ENCODE measurements at places on chromosomes 13 and 19.

- no peak for DNase-seq
Observed at GRCh38 chr13:107937848-107938247, 277.5 kb downstream of the LIG4 start.

- DNase-seq: no peak
Observed at GRCh38 chr19:39196860-39197562, at the start of gene NCCRP1. NCCRP1 (plus strand) TSS chr19:39196964; CDS start chr19:39196983, 19 bp downstream.

DNA sequence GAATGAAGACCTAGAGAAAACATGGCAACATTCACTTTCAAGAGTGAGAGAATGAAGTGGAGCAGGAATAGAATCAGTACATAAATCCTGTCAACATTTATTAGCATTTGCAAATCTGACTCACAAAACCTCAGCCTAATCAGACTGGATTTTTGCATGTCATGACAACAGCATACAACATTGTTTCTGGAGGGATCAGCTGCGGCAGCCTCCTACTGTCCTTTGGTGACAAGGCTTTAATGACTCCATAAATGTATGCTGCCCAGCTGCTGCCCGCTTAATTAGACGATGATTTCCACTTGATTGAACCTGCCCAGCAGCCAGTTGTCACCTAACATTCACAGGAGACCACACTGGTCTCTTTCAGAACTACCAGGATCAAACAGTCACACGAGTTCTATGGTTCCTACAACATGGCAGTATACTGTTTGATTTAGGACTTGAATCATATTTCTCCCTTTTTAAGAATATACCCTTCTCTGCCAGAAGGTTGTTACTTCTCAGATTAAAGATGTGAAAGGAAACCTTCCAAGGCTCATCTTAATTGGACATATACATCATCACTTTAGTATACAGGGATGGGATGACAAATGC is 9.3 kb downstream of the EBPL start:
- DNase-seq: no peak

DNA sequence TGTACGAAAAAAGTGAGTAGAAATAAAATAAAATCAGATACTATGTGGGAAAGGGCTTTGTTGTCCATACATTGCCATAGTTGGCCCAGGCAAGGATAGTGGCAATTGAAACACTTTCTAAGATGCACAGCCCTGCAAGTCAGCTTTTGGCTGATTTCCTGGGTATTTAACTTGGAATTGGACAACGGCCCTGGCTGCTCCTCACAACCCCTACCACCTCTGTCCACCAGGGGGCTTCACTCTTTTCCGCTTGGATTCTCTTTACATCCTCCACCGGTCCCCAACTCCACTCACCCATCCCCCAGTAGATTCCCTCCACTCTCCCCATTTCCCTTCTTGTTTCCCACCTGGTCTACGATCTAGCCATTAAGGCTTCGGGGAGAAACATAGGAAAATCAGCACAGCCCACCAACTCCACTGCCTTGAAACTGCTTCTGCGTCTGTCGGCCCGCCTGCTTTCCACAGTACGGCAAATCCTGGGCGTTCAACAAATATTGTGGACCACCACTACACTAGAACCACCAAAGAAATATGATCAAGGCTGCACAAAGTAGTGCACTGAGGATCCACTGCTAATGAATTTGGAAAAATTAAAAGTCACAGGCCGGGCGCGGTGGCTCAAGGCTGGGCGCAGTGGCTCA is 48.6 kb upstream of the GTF3A start:
- no peak for DNase-seq

DNA sequence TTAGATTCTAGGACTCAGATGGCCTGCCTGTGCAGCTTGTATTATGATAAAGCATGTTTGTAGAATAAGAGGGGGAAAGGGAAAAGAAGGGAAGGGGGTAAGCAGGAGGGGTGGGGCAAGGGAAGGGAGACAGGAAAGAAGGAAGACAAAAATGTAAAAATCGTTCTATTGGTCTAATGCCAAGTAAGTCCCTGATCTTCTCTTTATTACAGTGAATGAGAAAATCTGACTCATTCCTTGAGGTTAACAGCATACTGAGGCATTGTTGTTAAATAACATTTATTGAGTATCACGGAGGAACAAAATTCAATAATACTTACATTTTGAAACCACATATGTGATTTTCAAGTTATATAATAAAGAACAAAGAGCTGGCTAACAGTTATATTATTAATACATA is 1534.7 kb downstream of the OLFM4 start:
- DNase-seq: no peak

DNA sequence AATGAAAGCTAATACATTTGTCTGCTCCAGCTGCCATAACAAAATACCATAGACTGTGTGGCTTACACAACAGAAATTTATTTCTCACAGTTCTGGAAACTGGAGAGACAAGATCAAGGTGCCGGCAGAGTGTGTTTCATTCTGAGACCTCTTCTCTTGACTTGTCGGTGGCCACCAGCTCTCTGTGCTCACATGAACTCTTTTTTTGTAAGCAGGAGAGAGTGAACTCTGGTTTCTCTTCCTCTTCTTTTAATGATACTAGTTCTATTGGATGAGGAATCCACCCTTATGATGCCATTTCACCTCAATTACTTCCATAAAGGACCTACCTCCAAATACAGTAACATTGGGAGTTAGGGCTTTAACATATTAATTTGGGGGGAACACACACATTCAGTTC is 11.7 kb downstream of the KCTD12 start:
- DNase-seq: no peak

DNA sequence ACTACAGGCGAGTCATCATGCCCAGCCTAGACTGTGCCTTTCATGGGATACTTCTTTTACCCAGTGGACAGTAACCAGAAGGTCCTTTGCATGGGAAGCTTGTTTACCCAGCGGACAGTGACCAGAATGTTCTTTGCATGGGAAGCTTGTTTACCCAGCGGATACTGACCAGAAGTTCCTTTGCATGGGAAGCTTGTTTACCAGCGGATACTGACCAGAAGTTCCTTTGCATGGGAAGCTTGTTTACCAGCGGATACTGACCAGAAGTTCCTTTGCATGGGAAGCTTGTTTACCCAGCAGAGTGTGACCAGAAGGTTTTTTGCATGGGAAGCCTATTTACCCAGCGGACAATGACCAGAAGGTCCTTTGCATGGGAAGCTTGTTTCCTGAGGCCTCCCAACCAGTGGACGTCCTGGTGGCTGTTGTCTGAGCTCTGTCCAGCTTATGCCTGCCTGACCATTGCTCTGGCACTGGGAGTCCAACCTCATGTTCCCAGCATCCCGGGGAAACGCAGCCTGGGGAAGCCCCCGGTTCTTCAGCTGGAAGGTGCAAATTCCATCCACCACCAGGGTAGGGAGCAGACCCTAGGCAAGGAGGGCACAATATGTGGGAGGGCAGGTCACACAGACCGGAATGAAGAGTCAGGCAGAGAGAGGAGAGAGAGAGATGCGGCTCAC is 41.6 kb upstream of the PDCD5 start:
- no peak for DNase-seq

DNA sequence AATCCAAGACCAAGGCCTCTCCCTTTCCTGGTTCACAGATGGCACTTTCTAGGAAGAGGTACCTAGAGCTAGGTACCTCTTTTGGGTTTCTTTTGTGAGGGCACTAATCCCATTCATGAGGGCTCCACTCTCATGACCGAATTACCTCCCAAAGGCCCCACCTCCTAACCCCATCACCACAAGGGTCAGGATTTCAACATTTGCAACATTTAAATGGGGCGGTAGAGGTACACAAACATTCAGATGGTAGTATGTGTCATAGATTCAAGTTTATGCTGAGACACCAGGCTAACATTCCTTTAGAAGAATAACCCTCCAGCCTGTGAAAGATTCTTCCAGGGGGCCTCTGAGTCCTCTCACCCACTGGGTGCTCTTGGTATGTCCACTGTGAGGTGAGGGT is 116.3 kb downstream of the FOXO1 start:
- no peak for DNase-seq

GRCh38 chr19:37718304-37718703 is 1.3 kb downstream of the ZNF607 start:
- no peak for DNase-seq

GRCh38 chr19:47389150-47389556 is 30.2 kb downstream of the MEIS3 start:
- no peak for DNase-seq

- DNase-seq: peak; percentile 57
Observed at GRCh38 chr19:48812094-48812929, 1.5 kb upstream of the BCAT2 start.

DNA sequence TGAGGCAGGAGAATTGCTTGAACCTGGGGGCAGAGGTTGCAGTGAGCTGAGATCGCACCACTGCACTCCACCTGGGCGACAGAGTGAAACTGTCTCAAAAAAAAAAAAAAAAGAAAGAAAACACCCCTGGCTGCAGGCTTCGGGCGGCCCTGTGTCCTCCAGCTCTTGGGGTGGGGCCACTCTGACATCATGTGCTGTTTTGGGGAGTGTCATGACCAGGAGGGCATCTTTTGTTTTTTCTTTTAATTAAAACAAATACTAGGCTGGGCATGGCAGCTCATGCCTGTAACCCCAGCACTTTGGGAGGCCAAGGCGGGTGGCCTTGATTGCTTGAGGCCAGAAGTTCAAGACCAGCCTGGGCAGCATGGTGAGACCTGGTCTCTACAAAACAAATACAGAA is 52.1 kb downstream of the KDM4B start:
- DNase-seq: no peak

DNA sequence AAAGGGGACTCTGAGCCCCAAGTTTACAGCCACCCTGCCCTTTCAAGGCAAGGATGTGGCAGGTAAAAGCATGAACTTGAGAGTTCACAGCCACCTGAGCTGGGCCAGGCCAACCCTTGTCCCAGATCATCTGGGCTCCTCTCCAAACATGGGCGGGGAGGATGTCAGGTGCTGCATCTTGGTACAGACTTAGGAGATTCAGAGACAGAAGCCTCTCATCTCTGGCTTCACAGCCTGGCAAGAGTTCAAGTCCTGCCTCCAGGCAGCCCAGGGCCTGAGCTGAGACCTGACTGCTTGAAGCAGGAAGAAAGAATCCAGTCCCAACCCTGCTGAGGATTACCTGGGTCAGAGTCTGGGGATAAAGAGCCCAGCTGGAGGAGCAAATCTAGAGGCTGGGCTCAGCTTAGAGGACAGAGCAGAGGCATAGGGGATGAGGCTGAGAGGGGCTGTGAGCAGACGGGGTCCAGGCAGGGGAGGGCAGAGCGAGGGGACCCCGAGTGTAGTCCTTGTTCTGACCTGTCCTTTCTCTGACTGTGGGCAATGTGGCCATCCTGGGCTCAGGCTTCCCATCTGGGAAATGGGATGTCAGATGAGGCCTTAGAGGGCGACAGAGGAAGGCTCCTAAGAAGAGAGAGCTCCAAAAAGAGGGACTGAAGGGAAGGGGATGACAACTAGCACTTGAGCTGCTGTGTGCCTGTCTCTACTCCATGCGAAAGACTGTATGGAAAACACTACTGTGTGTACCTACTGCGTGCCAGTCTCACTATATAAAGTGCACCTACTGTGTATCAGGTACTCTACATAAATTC is 6.6 kb upstream of the OR10H5 start:
- DNase-seq: peak; percentile 25

GRCh38 chr13:37656247-37656940 is 57.8 kb upstream of the POSTN start:
- DNase-seq: no peak

- DNase-seq: no peak
Observed at GRCh38 chr13:51714663-51715168, 89.2 kb downstream of the DHRS12 start.

GRCh38 chr13:99989276-99990125 is 7.9 kb downstream of the ZIC2 start:
- no peak for DNase-seq

GRCh38 chr19:30927705-30928104 is 421.5 kb downstream of the TSHZ3 start:
- DNase-seq: no peak

- DNase-seq: no peak
Observed at GRCh38 chr13:84999252-84999651, 800.0 kb downstream of the SLITRK6 start.

DNA sequence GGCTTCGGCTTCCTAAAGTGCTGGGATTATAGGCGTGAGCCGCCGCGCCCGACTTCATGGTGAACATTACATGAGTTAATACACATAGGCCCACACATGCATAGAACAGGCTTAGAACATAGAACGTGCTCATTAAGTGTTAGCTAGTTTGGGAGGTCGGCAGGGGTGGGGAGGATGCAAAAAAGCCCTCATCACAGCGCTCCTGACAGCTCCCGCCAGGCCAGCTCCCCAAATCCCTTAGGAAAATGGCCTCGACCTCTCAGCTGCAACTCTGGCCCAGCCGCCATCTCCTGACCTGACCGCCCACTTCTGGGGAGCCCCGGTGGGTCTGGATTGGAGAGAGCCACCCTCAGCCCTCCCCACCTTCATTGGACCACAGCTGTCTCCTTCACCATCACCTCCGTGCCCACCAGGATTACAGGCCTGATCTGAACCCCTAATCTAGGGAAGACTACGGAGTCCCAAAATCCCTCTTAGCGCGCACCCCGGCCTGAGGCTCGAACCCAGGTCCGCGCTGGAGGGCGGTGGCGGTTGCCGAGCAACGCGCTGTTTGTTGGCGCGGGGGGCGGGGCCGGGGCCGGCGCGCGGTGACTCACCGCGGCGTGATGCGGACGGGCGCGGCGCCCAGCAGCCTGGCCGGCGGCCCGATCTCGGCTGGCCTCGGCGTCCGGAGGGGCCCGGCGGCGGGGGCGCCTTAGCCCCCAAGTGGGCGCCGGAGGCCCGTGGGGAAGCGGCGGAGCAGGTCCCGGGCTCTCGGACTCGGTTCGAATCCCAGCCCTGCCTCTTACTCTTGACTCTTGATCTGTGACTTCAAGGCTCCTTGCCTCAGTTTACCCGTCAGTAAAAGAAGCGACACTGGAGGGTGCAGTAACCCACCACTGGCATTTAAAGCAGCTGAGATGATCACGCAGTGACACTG is 26.7 kb upstream of the NANOS3 start:
- peak; percentile 42 for DNase-seq

GRCh38 chr13:24161010-24161775 is 673 bp downstream of the SPATA13 start:
- DNase-seq: no peak

DNA sequence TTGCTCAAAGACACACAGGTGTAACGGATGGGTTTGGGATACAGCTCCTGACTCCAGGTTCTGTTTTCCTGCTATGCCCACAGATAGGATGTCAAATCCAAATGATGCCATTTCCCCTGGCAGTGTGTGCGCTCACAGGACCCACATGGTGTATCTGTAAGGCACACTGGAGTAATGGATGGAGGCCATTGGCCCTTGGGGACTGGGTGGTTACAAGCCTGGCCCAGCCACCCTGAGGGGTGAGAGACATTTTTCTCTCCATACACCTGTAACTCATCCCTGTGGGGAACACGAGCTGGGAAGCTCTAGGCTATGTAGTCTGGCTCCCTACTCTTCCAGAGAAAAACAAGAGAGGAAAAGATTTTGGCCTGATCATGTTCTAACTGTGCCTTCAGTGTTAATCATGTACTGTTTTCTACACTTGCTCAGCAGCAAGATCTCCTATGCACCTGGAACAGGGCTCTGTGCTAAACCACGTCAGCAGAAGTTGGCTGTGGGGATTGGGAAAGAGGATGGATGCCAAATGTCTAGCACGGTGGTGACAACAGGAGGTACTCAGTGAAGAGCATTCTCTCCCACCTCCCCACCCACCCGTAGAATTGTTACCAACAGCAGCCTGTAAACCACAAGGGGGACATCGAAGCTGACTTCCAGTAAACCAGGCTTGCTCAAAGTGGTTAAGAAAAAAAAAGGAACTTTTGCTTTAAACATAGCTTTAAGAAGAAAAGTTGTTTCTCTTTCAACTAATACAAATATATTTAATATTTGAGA is 237.0 kb downstream of the LACC1 start:
- peak; percentile 9 for DNase-seq

Measured in anterior cingulate cortex (tissue), 58 donors.